ENCODE measurements at places on chromosomes 6 and 20.

- DNase-seq, result no peak
Measured at GRCh38 chr6:157108923-157109322, 214.4 kb downstream of the TMEM242 start.

- DNase-seq, result no peak
Measured at GRCh38 chr6:148878683-148879082, 131.9 kb downstream of the UST start.

DNA sequence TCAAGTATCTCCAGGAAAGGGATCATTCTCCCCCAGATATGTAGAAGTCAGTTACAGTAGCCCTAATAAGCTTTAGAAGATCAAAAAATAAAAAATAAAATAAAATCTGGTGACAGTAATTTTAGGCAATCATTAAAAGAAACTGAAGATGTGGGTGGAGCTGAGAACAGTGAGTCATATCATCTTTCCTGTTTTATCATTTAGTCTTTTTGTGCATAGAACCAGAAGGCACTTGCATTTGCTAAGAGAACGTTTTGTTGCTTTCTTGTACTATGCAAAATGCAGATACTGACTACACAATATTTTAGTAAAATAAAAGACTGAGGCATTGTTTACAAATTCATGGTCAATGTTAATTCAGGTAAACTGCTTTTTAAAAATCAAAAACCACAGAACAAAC lies 497.4 kb upstream of the EPHA7 start:
- no peak for DNase-seq

DNA sequence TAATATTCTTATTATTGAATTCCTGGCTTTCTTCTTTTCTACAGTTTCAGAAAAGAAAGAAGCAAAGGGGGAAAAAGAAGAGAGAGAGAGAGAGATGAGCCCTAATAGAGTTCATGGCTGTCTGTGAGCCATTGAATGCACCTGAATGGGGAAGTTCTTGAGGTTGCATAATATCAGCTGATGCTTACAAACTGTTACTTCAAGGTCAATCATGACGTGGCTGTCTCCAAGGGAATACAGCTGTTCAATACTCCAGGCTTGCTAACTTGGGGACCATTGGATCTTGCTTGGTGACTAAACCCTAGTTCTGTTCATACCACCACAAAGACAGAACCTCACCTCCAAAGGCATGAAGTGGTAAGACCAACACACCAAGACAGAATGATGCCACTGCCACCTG lies 180.4 kb downstream of the ADGRG6 start:
- no peak for DNase-seq

DNA sequence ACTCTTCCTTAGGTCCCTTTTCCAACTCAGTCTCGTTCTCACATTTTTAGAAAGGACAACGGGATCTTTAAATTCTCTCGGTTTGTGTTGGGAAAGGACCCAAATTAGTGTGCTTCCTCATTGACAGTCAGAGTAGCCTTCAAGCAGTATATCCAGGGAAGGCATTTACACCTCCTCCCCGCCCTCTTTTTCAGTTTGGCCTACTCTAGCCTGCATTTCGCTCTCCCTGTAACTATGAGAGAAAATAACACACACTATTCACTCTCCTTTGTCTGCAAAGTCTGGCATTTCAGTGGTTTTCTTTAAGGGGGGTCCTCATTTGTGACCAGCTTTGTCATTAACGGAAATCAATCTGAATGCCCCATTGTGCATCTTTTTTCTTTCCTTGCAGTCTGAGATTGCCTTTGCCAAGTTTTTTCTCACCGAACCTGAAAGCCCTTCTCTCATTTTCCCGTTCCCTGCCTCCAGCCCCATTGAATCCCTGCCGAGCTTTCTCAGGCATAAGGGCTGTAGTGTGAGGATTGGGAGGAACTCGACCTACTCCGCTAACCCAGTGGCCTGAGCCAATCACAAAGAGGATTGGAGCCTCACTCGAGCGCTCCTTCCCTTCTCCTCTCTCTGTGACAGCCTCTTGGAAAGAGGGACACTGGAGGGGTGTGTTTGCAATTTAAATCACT lies 393 bp upstream of the FABP7 start:
- no peak for DNase-seq

- no peak for DNase-seq
Measured at GRCh38 chr6:12096342-12096741, 84.2 kb downstream of the HIVEP1 start.

DNA sequence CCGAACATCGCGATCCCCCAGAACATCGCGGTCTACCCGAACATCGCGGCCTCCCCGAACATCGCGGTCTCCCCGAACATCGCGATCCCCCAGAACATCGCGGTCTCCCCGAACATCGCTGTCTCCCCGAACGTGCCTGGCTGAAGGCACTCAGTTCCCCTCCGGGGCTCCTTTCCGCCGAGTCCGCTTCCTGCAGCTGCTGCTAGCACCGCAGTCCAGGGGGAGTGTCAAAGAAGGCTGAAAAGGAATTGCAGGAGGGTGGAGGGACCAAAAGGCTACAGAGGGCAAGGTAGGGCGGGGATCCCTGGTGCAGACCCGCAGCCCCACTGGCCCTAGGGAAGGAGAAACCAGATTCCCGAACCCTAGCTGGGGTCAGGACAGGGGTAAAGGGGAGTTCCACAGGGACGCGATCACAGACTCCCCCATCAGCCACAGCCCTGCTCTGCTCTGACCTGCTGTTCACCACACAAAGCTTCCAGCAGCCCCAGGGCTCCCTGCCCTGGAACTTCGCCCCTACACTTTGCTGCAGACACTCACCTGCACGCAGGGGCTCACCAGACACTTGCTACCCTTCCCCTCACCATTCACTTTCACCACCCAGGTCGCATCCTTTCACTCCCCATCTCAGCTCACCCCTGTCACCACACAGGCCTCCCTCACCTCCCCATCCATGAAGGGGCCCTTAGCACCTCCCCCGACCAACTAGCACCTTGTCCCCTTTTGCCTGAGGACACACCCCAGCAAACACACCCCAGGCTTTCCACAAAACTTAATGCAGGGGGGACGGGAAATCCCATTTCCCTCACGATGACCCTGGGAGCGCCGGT lies 1.7 kb downstream of the ULBP1 start:
- no peak for DNase-seq

DNA sequence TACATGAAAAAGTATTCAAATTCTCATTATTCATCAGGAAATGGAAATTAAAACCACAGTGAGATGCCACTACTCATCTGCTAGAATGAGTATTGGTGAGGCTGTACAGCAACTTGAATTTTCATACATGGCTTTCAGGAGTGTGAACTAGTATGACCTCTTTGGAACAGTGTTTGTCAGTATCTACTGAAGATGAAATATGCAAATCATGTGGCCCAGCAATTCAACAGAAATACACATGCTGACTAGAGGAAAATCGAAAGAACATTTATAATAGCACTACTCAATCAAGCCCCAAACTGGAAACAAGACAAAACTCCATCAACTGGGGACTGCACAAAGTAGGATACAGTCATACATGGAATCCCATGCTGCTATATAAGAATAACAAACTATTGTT lies 102.2 kb downstream of the DCDC2 start:
- no peak for DNase-seq

DNA sequence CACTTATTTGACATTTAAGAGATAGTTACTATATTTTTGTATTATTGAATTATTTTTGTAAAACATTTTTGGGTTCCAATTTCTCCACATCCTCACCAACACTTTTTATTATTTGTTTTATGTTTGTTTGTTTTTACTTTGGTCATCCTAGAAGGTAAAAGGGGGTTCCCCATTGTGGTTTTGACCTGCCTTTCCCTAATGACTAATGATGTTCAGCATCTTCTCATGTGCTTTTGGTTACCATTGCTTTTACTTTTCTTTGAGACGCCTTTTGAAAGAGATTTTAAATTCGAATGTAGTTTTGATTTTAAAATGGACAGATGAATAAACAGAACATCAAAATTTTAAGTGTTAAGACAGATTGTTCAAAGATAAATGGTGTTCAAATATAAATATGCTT lies 46.9 kb downstream of the AK9 start:
- no peak for DNase-seq

- no peak for DNase-seq
Measured at GRCh38 chr6:82143041-82143481, 104.5 kb downstream of the IBTK start.

DNA sequence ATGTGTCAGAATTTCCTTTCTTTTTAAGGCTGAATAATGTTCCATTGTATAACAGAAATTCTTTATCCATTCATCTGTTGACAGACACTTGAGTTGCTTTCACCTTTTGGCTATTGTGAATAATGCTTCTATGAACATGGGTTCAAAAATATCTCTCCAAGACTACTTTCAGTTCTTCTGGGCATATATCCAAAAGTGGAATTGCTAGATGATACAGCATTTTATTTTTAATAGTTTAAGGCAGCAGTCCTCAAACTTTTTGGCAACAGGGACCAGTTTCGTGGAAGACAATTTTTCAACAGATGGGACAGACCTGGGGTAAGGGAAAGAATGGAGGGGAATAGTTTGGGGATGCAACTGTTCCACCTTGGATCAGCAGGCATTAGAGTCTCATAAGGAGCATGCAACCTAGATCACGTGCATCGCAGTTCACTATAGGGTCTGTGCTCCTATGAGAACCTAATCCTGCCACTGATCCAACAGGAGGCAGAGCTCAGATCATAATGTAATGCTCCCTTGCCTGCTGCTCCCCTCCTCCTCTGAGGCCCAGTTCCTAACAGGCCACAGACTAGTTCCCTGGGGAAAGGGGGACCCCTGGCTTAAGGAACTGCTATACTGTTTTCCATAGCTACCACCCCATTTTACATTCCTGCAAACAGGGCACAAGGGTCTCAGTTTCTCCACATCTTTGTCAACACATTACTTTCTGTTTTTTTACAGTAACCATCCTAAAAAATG lies 239.9 kb upstream of the RNF217 start:
- DNase-seq, result no peak

DNA sequence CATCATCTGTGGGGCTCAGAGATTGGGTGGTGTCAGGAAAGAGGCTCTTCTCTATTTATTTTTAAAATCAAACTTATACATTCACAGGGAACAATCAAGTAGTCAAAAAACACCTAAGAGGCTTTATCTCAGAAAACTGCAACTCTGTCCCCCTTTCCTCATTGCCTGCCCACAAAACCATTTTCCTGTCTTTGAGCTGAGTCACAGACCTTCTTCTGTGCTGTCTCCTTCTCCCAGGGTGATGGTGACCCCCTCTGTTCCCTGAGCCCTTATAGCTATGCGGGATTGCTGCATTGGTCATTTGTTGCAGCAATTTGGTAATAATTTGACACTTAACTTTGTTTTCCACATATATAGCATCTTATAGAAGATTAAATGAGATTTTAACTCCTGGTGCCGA lies 195.2 kb upstream of the PROKR2 start:
- no peak for DNase-seq

All from stimulated activated CD4-positive, alpha-beta T cell treated with anti-CD3 and anti-CD28 coated beads, Interleukin-15, amount 100 ng/mL, for 1 hour (primary cell).